ENCODE measurements at places on chromosomes 6 and 20.

GRCh38 chr6:162913206-162913605 lies 185.4 kb downstream of the PACRG start:
- no peak for DNase-seq

DNA sequence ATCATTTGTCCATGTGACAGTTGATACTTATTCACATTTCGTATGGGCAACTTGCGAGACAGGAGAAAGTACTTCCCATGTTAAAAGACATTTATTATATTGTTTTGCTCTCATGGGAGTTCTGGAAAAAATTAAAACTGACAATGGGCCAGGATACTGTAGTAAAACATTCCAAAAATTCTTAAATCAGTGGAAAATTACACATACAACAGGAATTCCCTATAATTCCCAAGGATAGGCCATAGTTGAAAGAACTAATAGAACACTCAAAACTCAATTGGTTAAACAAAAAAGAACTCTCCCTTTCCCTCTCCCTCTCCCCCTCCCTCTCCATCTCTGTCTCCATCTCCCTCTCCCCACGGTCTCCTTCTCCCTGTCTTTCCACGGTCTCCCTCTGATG lies 19.4 kb upstream of the EIF2S2 start:
- DNase-seq: no peak

GRCh38 chr20:39857835-39858234 lies 831.2 kb downstream of the MAFB start:
- no peak for DNase-seq

- no peak for DNase-seq
Measured at GRCh38 chr6:131159578-131159977, 24.3 kb downstream of the AKAP7 start.

GRCh38 chr6:87628881-87629280 lies 38.9 kb downstream of the ORC3 start:
- no peak for DNase-seq

DNA sequence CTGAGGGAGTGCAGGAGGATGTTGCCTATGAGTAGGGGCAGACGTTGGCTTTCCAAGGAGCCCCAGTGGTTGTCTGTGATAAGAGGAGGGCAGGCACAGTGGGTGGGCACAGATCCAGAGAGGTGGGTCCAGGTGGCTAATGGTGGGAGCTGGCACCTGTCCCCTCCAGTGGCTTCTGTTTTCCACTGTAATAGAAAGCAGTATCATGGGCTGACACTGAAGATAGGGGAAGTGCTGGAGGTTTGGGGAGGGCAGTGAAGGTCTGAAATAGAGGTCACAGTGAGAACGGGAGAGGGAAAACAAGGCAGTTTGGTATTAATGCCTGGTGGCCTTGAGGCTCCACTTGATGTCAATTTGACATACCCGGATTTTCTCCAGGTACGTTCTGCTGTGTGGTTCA lies 10.5 kb upstream of the TXNDC5 start:
- DNase-seq: no peak

GRCh38 chr6:70538376-70538775 lies 28.4 kb upstream of the SDHAF4 start:
- DNase-seq: no peak

DNA sequence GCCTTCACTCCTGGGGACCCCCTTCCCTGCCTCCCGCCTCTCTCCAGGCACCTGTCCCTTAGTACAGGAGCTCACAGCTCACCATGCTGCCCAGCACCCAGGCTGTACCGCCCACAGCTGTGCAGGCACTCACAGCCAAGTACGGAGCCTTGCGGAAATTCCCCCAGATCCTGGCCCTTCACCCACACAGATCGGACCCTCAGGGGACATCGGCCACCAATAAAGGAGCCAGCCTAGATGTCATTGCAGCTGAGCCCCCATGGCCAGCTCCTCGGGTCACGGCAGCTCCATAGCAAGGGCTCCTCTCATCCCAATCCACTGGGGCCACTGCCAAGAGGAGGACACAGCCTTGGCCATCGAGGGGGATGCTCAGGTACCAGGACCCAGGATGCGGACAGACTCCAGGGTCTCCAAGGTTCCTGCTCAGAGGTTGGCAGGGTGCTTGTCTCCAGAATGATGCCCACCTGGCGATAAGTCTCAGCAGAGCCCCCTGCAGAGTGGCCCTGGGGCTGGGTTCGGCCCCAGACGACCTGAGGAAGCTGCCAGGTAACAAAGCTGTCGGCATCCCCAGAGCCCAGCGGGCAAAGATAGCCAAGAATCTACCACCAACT lies 82.3 kb downstream of the YTHDF1 start:
- DNase-seq: no peak

GRCh38 chr20:35319871-35320197 lies 27.6 kb upstream of the FAM83C start:
- DNase-seq: no peak

DNA sequence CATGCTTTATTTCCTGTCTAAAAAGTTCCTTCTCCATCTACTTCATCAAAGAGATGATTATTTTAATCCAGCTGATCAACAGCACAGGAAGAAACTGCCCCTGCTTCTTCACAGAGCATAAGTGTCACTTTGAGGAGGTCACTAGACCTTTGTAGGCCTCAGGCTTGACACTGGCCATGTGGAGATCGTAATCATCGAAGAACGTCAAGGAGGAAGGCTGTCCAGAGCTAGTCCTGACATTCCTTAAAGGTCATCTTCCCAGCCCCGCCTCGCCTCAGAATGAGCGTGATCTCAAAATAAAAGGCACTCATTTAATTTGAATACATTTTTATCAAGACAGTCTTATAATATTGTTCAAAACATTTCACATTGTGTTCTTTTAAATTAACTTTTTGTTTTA lies 445.7 kb upstream of the CDH4 start:
- DNase-seq: no peak

GRCh38 chr20:62117658-62118057 lies 4.6 kb upstream of the LSM14B start:
- no peak for DNase-seq

DNA sequence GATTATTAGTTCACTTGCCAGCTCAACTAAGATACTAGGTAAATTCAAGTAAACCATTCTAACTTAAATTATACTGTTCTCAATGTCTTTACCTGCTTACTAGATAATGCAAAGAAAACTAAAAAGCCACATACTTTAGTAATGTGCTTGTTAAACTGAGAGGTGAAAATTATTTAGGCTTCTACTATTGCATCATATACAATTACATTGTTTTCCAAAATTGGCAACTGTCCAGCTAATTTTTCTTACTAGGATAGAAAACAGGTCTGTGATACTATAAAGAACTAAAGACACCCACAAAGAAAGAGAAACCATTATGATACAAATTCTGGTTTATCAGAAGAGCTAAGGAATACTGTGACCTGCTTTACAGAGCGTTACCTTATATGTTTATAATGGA lies 45.6 kb upstream of the ALDH8A1 start:
- DNase-seq: no peak

DNA sequence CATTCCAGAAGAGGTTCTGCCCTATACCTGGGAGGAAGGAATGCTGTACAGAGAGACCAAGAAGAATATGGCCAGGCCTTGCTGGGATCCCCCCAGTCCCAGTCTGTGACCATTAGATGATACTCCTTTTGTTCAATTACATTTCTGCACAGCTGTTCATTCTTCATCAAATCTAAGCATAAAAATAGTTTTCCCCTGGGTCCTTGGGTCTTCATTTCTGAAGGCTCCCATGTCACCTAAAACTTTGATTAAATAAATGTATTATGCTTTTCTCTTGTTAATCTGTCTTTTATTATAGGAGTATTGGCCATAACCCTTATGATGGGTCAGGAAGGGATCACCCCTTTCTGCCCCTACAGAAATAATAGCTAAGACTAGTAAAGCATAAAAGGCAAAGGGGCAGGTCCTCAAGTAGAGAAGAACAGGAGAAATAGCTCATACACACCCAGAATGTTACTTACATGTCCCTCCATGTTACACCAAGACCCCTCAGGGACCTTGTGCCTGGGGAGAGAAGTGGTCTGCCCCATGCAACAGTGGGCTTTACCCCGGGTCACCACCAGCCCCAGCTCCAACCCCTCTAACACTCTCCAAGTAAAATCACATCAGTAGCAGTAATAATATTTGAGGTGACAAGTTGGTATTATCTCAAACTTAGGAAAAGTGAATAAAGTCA lies 2.1 kb upstream of the LTA start:
- no peak for DNase-seq

GRCh38 chr6:43708860-43709653 lies 21.5 kb upstream of the MRPS18A start:
- no peak for DNase-seq

DNA sequence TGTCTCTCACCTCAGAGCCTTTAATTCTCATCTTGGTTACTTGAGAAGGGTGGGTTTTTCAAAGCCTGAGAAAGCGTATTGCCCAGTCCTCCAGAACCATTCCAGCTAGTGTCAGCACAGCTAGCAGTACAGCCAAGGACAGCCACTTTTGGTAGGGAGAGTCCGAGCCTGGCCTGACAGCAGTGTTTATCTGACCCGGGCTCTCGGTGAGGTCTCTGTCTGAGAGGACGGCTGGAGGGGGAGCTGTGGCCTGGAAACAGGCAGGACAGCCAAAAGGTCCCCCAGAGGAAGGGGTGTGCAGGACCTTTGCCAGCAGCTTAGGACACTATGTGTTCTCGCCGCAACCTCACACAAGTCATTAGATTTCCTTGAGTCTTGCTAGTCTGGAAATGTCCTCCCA lies 38.8 kb downstream of the LYRM2 start:
- DNase-seq: no peak

DNA sequence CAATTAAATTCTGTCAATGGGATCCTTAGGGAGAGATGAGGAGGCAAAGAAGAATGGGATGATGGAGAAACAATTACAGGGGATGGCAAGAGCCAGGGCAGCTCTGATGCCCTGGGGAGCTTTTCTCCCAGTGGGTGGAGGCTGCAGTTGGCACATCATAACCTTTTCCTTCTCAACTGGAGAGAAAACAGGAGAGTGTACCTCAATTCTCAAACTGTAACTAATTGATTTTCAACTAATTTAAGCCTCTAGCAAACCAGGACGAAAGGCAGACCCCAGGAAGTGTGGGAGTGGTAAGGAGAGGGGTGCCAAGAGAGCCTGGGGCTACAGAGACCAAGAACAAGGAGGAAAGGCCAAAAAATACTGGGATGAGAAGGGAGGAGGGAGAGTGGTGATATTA lies 5.7 kb downstream of the BMP5 start:
- DNase-seq: peak; percentile 25

DNA sequence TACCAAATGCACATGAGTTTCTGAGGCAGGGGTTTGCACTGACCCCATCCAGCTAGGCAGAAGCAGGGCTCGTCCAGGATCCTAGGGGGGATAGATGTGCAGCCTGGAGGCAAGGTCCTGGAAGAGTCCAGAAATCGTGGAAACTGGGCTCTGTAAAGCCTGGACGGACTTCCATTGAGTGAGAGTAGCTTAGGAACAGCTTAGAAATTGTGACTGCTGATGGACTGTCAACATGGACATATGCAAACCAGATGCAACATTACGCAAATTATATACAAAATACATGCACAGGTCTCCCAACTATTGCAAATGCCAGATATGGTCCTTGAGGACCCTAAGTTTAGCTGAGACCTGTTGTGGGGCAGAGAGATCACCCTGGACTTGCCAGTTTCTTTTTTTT lies 4.8 kb upstream of the EMILIN3 start:
- no peak for DNase-seq

- DNase-seq: no peak
Measured at GRCh38 chr6:35674594-35674993, 14.1 kb downstream of the FKBP5 start.

DNA sequence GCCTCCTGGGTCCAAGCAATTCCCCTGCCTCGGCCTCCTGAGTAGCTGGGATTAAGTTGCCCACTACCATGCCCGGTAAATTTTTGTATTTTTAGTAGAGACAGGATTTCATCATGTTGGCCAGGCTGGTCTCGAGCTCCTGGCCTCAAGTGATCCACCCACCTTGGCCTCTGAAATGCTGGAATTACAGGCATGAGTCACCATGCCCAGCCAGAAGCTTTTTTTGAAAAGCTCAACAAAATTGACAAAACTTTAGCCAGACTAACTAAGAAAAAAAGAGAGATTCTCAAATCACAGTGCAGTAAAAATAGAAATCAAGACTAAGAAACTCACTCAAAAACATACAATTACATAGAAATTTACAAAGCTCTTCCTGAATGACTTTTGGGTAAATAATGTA lies 420.6 kb downstream of the COL12A1 start:
- no peak for DNase-seq

- no peak for DNase-seq
Measured at GRCh38 chr20:56995635-56996075, 270.8 kb downstream of the BMP7 start.

- DNase-seq: no peak
Measured at GRCh38 chr6:16089232-16090062, 39.4 kb upstream of the MYLIP start.

DNA sequence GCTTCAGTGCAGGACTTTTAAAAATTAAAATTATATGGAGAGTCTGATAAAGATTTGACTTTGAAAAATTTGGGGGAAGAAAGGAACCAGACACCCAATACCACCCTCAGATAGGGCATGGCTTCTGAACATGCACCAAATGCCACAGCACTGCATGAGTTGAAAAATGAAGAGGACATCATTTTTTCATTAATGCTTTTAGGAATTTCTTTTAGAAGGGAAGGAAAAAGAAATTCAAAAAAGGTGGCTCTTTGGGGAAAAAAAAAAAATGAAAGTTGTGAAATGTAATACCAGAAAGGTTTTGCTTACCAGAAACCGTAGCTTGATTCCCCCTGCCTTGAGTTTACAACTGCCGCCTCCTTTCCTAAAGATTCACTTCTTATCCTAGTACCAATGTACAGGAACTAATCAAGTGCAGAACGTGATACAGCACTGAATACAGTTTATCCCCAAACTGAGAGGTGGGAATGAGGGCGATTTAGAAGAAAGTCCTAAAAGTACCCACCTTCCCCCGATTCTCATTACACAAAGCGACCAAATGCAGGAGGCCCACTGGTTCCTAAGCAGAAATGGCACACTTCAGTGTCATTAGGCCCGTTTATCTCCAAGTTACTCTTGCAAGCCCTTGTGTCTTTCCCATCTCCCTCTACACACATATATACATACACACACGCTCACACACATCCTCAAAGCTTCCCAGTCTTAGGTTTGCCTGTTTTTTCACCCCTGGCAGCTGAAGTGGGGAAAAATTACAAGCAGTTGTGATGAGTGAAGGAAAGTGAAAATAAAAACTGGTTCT lies 2.8 kb downstream of the PPP1R10 start:
- no peak for DNase-seq

- DNase-seq: no peak
Measured at GRCh38 chr6:56407883-56408410, 160.6 kb upstream of the COL21A1 start.

DNA sequence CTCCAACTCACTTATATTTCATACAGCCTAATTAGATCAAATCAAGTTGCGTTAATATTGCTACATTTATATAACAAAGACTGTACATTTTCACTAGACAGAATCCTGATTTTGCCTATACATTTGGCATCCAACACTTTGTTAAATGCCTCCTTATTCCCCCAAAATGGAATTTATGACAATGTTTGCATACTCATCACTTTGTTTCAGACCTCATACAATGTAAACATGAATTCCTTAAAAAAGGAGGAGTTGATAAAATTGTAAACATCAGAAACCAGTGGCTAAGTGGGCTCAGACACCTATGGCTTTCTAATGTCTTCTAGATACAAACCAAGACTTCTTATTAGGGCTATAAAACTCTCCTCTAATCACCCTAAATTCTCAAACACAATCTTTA lies 87.3 kb downstream of the CHD6 start:
- DNase-seq: no peak

Data from NCI-H2081 (cell line).